ENCODE measurements at places on chromosomes 2 and 18. TPM values are rescaled to one million over a fixed set of nuclear protein-coding genes. Genes with fewer than 3 reads are reported as not detected.

The PCARE gene
- not detected for total RNA-seq

DNA sequence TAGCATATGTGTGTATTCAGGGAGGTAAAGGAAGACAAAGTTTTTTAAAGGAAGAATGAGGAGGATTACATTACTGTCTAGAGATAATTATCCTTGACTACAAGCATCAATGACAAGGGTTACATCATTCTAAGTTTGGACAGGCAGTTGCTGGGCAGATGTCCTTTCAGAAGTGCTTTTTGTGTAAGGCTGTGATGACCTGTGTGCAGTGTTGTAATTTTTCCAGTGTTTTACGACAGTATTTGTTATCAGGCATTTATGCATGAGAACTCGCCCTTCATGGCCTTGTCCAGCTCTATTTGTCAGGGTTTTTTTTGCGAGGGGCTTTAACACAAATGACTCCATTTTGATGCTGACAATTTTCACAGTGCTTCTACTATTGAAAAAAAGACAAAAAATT is 658.3 kb upstream of the NXPH2 start:
- H3K36me3 ChIP-seq: no peaks in the 10 kb centered on the region
- H3K4me3 ChIP-seq: no peak overlapping the region

DNA sequence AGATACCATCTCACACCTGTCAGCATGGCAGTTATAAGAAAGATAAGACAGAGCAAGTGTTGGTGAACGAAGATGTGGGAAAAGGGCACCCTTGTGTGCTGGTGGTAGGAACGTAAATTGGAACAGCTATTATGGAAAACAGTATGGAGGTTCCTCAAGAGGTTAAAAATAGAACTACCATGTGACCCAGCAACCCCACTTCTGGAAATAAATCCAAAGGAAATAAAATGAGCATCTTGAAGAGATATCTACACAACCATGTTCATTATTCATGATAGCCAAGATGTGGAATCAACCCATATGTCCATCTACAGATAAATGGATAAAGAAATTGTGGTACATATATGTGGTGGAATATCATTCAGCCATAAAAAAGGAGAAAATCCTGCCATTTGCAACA is 26.9 kb downstream of the NGEF start:
- no peak for DNase-seq
- H3K4me3 ChIP-seq: no peak overlapping the region
- no peaks in the 10 kb centered on the region for H3K4me1 ChIP-seq
- no peaks in the 10 kb centered on the region for H3K27me3 ChIP-seq
- no peak overlapping the region for H3K27ac ChIP-seq

DNA sequence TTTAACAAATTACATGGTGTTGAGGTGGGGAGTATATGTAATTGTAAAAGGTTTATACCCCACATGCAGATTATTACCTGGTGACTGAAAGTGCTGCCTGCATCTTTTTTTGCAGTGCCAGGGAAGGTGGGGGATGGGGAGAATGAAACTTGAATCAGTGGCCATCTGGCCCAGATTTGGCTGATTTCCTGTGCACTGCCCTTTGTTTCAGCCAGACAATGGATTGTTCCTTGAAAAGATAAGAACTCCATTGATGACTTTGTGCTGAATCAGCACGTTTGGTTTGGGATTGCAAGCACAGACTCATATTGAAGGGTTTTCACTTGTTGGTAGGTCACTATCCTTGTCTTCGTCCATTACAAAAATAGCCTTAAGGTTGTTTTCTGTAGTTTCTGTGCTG is 20.9 kb downstream of the GREB1L start:
- H3K4me3 ChIP-seq: no peak overlapping the region
- no peaks in the 10 kb centered on the region for H3K36me3 ChIP-seq
- no peak for DNase-seq
- H3K27ac ChIP-seq: no peak overlapping the region
- H3K27me3 ChIP-seq: no peaks in the 10 kb centered on the region
- H3K4me1 ChIP-seq: no peaks in the 10 kb centered on the region

The PHOSPHO2 gene
- total RNA-seq: 7.4 TPM

GRCh38 chr2:212284166-212284565 is 254.4 kb downstream of the ERBB4 start:
- H3K4me3 ChIP-seq: no peak overlapping the region
- no peaks in the 10 kb centered on the region for H3K36me3 ChIP-seq
- no peak overlapping the region for H3K27ac ChIP-seq
- no peaks in the 10 kb centered on the region for H3K27me3 ChIP-seq
- no peaks in the 10 kb centered on the region for H3K4me1 ChIP-seq

DNA sequence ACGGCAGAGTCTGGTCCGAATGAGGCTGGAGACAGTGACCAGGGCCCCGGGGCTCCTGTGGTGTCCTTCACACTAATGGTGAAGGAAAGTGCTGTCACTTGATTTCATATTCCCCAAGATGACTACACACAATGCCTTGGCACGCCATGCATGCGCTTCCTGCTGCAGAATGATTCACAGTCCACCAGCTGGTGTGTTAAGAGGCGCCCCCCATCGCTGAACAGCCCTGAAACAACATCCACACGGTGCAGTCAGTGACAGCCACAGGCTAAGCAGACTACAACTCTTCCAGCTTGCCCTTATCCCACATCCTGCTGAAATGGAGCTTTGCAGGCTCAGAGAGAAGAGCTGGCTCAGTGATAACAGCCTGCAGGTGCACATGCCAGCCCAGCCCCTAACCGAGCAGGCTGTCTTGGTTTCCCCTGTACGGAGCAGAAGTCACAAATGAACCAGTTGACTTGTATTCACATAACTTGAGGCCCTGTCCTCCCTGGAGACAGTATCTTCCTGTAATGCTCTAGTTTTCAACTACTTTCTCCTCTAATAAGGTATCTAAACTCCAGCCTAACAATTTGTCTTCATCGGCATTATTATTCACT is 24.3 kb upstream of the CDH20 start:
- no peak for DNase-seq
- H3K4me1 ChIP-seq: no peaks in the 10 kb centered on the region
- no peak overlapping the region for H3K27ac ChIP-seq
- no peaks in the 10 kb centered on the region for H3K36me3 ChIP-seq
- no peaks in the 10 kb centered on the region for H3K27me3 ChIP-seq

The ADCY3 gene
- total RNA-seq: 14.9 TPM

DNA sequence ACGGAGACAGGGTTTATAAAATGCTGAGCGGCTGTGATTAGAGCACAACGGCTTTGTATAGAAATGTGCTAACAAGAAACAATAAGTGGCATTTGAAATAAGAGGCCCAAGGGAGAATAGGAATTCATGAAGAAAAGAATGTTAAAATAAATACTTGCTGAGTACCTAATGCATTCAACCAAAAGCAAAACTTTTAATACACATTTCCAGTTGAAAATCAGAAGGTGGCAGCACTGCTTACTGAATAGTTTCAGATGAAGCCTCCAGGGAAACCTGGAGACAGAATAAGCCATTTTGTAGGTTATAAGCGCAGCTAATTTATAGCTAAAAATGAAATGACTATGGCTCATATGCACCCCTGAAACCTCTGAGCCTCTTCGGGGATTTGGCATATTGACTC is 286.6 kb downstream of the DPP10 start:
- no peak overlapping the region for H3K27ac ChIP-seq
- no peak for DNase-seq
- no peak overlapping the region for H3K4me3 ChIP-seq

- H3K36me3 ChIP-seq: no peaks in the 10 kb centered on the region
- no peaks in the 10 kb centered on the region for H3K27me3 ChIP-seq
- no peak for DNase-seq
- H3K4me1 ChIP-seq: peaks cover 14% of the 10 kb centered on the region
- no peak overlapping the region for H3K27ac ChIP-seq
Measured at GRCh38 chr2:30492185-30492584, 45.1 kb downstream of the LCLAT1 start.

The MSH2 gene
- 26.4 TPM for total RNA-seq

The PJVK gene
- total RNA-seq: 3.6 TPM

The MC5R gene
- total RNA-seq: not detected

The PPP1R1C gene
- total RNA-seq: not detected

GRCh38 chr2:63723709-63724108 is 118.0 kb upstream of the UGP2 start:
- no peak overlapping the region for H3K4me3 ChIP-seq
- no peaks in the 10 kb centered on the region for H3K4me1 ChIP-seq
- no peak for DNase-seq

- no peak overlapping the region for H3K27ac ChIP-seq
- H3K4me1 ChIP-seq: no peaks in the 10 kb centered on the region
- H3K4me3 ChIP-seq: no peak overlapping the region
- DNase-seq: no peak
- H3K27me3 ChIP-seq: no peaks in the 10 kb centered on the region
Measured at GRCh38 chr2:20584399-20585358, 66.2 kb downstream of the HS1BP3 start.

DNA sequence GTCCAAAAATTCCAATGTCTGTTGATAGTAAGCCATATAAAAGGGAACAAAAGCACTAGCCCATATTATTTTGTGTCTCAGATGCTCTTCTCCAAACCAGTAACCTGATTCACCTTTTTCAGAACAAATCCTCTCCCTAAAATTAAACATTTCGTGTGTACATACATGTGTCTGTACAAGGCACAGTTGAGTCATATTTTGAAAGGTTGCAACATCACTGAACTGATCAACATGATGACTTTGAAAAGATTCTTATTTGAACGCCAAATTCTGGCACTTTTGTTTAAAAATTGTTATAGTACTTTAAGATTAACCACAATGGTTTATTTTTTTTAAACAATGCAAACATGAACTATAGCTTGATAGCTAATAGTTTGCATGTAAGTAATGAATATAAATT is 102.5 kb downstream of the RIT2 start:
- no peak for DNase-seq
- no peak overlapping the region for H3K4me3 ChIP-seq
- H3K36me3 ChIP-seq: no peaks in the 10 kb centered on the region
- no peak overlapping the region for H3K27ac ChIP-seq
- H3K4me1 ChIP-seq: no peaks in the 10 kb centered on the region

- H3K4me3 ChIP-seq: no peak overlapping the region
- no peak for DNase-seq
- H3K4me1 ChIP-seq: no peaks in the 10 kb centered on the region
Measured at GRCh38 chr18:21903709-21904108, 163.1 kb downstream of the MIB1 start.

The SH2D6 gene
- 1.5 TPM for total RNA-seq

DNA sequence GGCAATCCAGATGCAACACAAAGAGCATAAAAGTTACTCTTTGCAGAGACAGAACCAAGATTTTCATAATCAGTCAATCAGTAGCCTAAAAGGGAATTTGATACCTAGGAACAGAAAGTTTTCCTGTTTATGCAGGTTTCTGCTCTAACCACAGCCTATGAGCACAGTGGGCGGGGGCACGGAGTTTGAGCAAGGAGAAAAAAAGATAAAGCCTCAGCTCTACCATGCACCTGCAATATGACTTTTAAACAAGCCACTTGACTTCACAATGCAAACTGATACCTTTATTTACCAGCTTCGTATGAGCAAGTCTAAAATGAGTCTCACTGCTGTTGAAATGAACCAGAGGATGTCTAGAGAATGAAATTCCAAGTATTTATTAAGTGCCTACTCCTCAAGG is 5.6 kb upstream of the LRATD1 start:
- H3K27me3 ChIP-seq: no peaks in the 10 kb centered on the region
- no peak overlapping the region for H3K4me3 ChIP-seq
- DNase-seq: no peak
- H3K27ac ChIP-seq: no peak overlapping the region
- H3K36me3 ChIP-seq: no peaks in the 10 kb centered on the region

DNA sequence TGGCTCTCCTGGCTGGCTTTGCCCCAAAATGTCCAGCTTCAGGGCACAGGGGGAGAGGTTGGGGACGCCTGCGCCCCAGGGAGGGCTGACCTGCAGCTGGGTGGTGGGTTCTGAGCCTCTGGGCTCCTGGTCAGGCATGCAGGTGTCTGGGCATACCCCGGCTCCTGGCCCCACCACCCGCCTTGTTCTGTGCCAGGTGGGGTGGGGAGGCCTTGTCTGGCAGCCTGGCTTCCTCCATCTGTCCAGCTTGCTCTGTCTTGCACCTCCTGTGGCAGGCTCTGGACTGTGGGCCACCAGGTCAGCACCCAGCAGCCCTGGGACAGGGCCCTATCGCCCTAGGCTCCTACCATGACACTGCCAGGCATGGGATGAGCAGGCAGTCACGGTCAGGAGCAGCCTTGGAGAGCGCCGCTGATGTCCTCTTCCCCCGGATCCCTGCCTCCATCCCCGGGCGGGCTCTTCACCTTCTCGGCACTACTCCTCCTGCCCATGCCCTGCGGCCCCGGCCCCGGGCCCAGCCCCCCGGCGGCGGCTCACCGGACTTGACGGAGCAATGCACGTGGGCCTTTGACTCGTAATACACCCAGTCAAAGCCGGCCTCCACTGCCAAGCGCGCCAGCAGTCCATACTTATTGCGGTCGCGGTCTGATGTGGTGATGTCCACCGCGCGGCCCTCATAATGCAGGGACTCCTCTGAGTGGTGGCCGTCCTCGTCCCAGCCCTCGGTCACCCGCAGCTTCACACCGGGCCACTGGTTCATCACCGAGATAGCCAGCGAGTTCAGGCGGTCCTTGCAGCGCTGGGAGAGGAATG is 3.6 kb downstream of the IHH start:
- H3K27ac ChIP-seq: no peak overlapping the region
- no peaks in the 10 kb centered on the region for H3K36me3 ChIP-seq
- no peak overlapping the region for H3K4me3 ChIP-seq
- peaks cover 40% of the 10 kb centered on the region for H3K27me3 ChIP-seq

DNA sequence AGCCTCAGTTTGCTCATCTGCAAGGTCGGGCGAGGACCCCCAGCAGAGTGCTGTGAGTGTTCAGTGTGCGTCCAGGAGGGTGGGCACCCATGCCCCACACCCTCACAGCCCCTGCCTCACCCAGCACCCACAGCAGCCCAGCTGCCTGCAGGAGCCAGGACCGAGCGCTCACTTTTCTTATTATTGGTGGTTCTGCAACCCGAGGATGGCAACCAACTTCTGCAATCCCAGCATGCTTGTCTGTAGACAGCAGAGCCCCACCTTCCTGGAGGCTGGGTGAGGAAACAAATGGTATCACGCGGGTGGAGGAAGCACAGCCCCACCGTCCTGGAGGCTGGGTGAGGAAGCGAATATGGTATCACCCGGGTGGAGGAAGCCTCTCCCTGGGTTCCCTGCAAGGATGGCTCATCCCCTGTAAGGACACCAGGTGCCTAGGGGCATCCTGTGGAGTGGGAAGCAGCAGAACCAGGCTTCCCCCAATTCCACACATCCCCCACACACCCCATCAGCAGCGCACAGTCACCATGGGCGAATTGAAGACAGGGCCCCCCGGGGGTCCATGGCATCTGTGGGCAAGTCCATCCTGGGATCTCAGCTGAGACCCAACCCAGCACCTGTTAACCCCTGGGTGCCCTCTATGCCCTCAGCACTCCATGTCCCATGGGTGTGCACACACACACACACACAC is 220.5 kb upstream of the RAB6C start:
- no peak overlapping the region for H3K4me3 ChIP-seq
- no peak overlapping the region for H3K27ac ChIP-seq
- no peaks in the 10 kb centered on the region for H3K27me3 ChIP-seq
- no peaks in the 10 kb centered on the region for H3K4me1 ChIP-seq
- H3K36me3 ChIP-seq: no peaks in the 10 kb centered on the region

GRCh38 chr2:211611061-211611518 is 927.5 kb downstream of the ERBB4 start:
- H3K4me1 ChIP-seq: no peaks in the 10 kb centered on the region
- no peaks in the 10 kb centered on the region for H3K36me3 ChIP-seq
- H3K27ac ChIP-seq: no peak overlapping the region
